ENCODE measurements at places on chromosomes 2 and 18.

- DNase-seq, result no peak
Measured at GRCh38 chr2:180016937-180017336, 9.8 kb upstream of the CWC22 start.

DNA sequence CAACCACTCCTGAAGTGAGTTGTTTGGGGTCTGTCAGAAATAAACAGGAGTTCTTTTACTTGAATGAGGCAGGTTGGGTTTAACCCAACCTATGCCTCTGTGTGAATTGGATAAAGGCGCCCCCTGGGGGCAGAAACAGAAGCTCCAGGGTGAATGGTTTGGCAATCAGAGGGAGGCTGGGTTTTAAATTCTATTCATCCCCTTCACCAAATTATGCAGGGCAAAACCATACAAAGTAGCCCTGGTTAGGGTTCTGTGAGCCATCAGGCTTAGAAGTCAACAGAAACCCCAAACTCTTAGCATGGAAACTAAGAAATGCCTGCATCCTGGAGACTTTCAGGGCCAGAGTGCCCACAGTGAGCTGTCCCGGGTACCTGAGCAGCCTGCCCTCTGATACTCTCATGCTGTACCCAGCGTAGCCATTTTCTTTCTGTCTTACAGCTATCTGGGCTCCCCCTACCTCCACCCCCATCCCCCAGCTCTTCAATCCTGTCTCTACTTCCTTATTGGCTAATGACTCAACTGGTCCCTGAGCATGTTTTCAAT is 241.5 kb downstream of the ICOS start:
- peak; percentile 26 for DNase-seq

GRCh38 chr2:167932123-167932693 is 315.2 kb downstream of the STK39 start:
- DNase-seq, result no peak

- no peak for DNase-seq
Measured at GRCh38 chr2:19519045-19519444, 160.6 kb upstream of the OSR1 start.

GRCh38 chr2:219378163-219378851 is 9.4 kb downstream of the DNPEP start:
- DNase-seq, result no peak

- no peak for DNase-seq
Measured at GRCh38 chr2:157245846-157246764, 11.4 kb upstream of the GALNT5 start.

Data from NCI-H460 (cell line).